Activated CD8-positive, alpha-beta memory T cell treated with anti-CD3 and anti-CD28 coated beads, Interleukin-2, amount 10 ng/mL, durations not matched to agents 7 days and 5 days (primary cell): ENCODE measurements at places on chromosomes 2 and 18.
A peak's percentile ranks its signal among the peaks of the same experiment; 100 is the strongest.

GRCh38 chr2:217652761-217653639 is 349.8 kb downstream of the TNS1 start:
- no peak for DNase-seq
- no peak overlapping the region for H3K27ac ChIP-seq
- H3K4me3 ChIP-seq: no peak overlapping the region
- H3K27me3 ChIP-seq: no peaks in the 10 kb centered on the region
- no peaks in the 10 kb centered on the region for H3K36me3 ChIP-seq

DNA sequence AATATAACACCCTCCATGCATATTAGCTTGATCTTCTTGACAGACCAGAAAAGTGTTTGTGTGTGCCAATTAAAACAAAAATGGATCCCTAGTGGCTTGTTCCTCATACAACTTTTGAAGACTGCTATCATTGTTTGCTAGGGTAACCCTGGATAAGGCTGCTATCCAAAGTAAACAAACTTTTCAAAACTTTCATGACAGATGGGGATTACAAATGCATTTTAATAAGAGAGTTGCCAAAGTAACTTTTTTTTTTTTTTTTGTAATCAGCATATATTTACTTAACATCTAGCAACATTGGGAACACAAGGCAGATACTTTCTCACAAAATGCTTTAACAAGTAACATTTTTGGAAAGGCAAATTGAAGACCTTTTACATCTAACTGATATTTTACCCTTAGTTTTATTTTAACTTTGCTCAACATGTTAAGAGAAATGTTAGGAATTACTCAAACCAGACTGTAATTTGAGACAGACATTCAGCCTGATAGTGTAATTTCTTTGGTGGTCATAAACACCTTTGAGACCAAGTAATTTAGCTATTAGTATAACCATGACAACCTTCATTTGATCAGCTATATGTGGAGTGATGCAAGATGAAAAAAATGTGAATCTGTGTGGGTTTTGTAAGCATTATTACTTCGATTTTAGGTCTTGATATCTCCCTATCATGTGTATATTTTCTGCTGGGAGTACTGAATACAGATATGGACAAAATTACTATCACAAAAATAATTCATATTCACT is 300.9 kb downstream of the ARHGAP15 start:
- H3K4me1 ChIP-seq: peaks cover 16% of the 10 kb centered on the region
- no peak for DNase-seq
- no peaks in the 10 kb centered on the region for H3K27me3 ChIP-seq
- H3K27ac ChIP-seq: no peak overlapping the region
- H3K36me3 ChIP-seq: peaks cover 15% of the 10 kb centered on the region

- H3K4me1 ChIP-seq: peaks cover 37% of the 10 kb centered on the region
- H3K4me3 ChIP-seq: no peak overlapping the region
- H3K27me3 ChIP-seq: no peaks in the 10 kb centered on the region
- H3K27ac ChIP-seq: no peak overlapping the region
- DNase-seq: no peak
These were observed 21.0 kb downstream of the PAX8 start for GRCh38 chr2:113257516-113258264.

- H3K36me3 ChIP-seq: peaks cover 4% of the 10 kb centered on the region
- no peak for DNase-seq
- peaks cover 27% of the 10 kb centered on the region for H3K4me1 ChIP-seq
- H3K27me3 ChIP-seq: peaks cover 4% of the 10 kb centered on the region
- no peak overlapping the region for H3K27ac ChIP-seq
These were observed 14.0 kb upstream of the MAPRE2 start for GRCh38 chr18:35027206-35027605.

- no peaks in the 10 kb centered on the region for H3K36me3 ChIP-seq
- H3K4me1 ChIP-seq: no peaks in the 10 kb centered on the region
- H3K4me3 ChIP-seq: no peak overlapping the region
These were observed 326.3 kb downstream of the CDH7 start for GRCh38 chr18:66077066-66077465.

DNA sequence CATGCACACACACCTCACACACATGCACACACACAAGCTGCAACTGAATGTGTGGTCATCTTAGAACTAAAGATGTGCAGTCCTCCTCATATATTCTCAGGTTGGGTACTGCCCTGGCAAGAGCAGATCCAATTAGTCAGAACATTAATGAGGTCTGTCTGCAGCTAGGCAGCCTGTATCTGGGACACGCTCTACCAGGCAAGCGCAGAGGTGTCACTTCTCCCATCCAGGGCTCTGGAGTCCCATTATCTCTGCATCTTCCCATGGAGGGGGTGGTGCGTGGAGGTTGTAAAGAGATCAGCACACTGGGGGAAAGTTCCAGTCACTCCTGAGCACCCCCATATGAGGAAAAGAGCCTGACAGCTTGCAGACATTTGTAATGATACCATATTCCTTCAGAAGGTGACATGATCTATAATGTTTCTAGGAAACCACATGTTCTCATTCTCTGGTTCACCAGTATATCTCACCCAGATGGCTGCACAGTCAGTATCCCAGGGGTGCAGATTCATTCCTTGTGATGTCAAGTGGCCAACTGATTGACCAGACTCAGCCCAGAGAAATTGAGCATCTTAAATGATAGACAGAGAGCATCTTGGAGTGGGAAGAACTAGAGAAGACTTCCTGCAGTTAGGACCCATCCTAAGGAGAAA is 95.4 kb downstream of the RTN4 start:
- H3K27ac ChIP-seq: no peak overlapping the region
- H3K36me3 ChIP-seq: no peaks in the 10 kb centered on the region
- no peaks in the 10 kb centered on the region for H3K27me3 ChIP-seq

DNA sequence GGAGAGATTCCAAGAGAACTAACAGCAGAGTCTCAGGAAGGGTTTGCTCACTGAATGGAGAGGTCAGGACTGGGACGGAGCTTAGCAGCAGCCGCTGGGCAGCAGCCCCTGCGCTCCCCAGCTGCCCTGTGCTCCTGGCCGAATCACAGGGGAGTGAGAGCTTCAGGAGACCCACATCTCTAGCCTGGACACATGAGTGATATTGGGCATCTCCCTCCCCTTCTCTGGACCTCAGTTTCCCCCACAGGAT is 511 bp downstream of the MATN3 start:
- H3K36me3 ChIP-seq: no peaks in the 10 kb centered on the region
- H3K4me1 ChIP-seq: peaks cover 8% of the 10 kb centered on the region
- no peak for DNase-seq

- H3K27ac ChIP-seq: peak overlapping the region; percentile 4
- H3K4me1 ChIP-seq: peaks cover 15% of the 10 kb centered on the region
- H3K27me3 ChIP-seq: no peaks in the 10 kb centered on the region
These were observed 42.4 kb downstream of the SLC14A2 start for GRCh38 chr18:45657357-45658335.

DNA sequence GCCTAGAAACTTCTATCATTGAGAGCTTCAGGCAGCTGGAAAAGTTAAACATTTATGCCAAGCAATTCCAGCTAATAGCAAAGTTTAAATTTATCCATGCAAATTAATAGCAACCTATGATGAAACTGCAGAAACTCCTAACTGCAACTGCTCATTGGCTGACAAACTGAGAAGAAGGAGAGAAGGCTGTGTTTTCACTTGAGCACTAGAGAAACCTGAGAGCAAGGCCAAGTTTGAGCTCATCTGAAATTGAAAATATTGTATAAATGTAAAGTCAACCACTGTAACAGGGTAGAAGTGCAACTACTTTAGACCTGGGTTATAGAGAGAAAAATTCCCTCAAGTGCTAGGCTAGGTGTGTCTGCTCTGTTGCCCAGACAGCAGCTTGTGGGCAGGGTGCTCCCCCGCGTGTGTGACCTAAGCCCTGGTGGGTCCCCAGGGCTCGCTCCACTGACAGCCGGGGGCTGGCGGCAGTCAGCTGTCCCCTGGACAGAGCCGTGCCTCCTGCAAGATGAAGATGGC is 50.2 kb downstream of the CABYR start:
- no peaks in the 10 kb centered on the region for H3K4me1 ChIP-seq
- no peak overlapping the region for H3K27ac ChIP-seq
- no peak for DNase-seq
- H3K36me3 ChIP-seq: no peaks in the 10 kb centered on the region
- peaks cover 49% of the 10 kb centered on the region for H3K27me3 ChIP-seq

GRCh38 chr2:11655495-11655894 is 14.5 kb downstream of the NTSR2 start:
- H3K4me3 ChIP-seq: no peak overlapping the region
- H3K27me3 ChIP-seq: peaks cover 3% of the 10 kb centered on the region
- no peaks in the 10 kb centered on the region for H3K4me1 ChIP-seq
- no peak overlapping the region for H3K27ac ChIP-seq
- H3K36me3 ChIP-seq: no peaks in the 10 kb centered on the region

DNA sequence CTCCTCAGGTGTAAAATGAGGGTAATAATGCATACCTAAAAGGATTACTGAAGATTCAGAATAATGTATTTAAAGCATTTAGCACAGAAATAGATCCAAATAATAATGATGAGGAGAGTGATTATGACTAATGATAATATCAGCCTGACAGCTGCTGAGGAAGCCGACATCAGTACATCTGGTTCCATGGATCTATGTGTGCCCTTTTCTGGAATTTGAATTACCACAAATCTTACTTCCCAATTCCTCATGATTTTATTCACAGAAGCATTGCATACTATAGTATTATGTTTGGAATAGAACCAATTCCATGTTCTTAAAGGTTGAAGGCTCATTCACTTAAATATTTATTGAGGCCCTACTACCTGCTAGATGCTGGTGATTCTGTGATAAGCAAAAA is 248.9 kb upstream of the THUMPD2 start:
- no peak overlapping the region for H3K27ac ChIP-seq
- H3K4me3 ChIP-seq: no peak overlapping the region
- DNase-seq: no peak
- H3K36me3 ChIP-seq: no peaks in the 10 kb centered on the region

- H3K4me3 ChIP-seq: peak overlapping the region; percentile 70
- H3K27ac ChIP-seq: peak overlapping the region; percentile 72
- DNase-seq: peak; percentile 43
- H3K4me1 ChIP-seq: peaks cover 7% of the 10 kb centered on the region
- H3K36me3 ChIP-seq: peaks cover 4% of the 10 kb centered on the region
These were observed 110.5 kb downstream of the TCF4 start for GRCh38 chr18:55477499-55477859.

GRCh38 chr2:234674781-234675201 is 177.9 kb upstream of the ARL4C start:
- DNase-seq: no peak
- H3K36me3 ChIP-seq: no peaks in the 10 kb centered on the region
- H3K27ac ChIP-seq: no peak overlapping the region
- H3K4me1 ChIP-seq: no peaks in the 10 kb centered on the region

GRCh38 chr2:238684362-238685326 is 163.2 kb upstream of the TWIST2 start:
- no peaks in the 10 kb centered on the region for H3K4me1 ChIP-seq
- H3K36me3 ChIP-seq: no peaks in the 10 kb centered on the region
- no peak overlapping the region for H3K27ac ChIP-seq
- H3K27me3 ChIP-seq: peaks cover 20% of the 10 kb centered on the region
- H3K4me3 ChIP-seq: no peak overlapping the region
- no peak for DNase-seq

- peaks cover 39% of the 10 kb centered on the region for H3K4me1 ChIP-seq
- peak overlapping the region; percentile 97 for H3K4me3 ChIP-seq
- H3K27ac ChIP-seq: peak overlapping the region; percentile 94
- H3K27me3 ChIP-seq: no peaks in the 10 kb centered on the region
- DNase-seq: peak; percentile 53
- peaks cover 27% of the 10 kb centered on the region for H3K36me3 ChIP-seq
These were observed 621 bp downstream of the TXNL1 start for GRCh38 chr18:56637711-56638231.

GRCh38 chr2:105936954-105937353 is 192.2 kb downstream of the NCK2 start:
- H3K4me3 ChIP-seq: no peak overlapping the region
- no peaks in the 10 kb centered on the region for H3K27me3 ChIP-seq
- no peak for DNase-seq
- H3K36me3 ChIP-seq: peaks cover 12% of the 10 kb centered on the region
- no peak overlapping the region for H3K27ac ChIP-seq

GRCh38 chr2:40497251-40497859 is 45.5 kb upstream of the SLC8A1 start:
- H3K4me3 ChIP-seq: no peak overlapping the region
- H3K27ac ChIP-seq: no peak overlapping the region
- no peaks in the 10 kb centered on the region for H3K27me3 ChIP-seq
- no peaks in the 10 kb centered on the region for H3K36me3 ChIP-seq
- no peaks in the 10 kb centered on the region for H3K4me1 ChIP-seq
- no peak for DNase-seq

- peak overlapping the region; percentile 79 for H3K27ac ChIP-seq
- peak overlapping the region; percentile 53 for H3K4me3 ChIP-seq
- peaks cover 32% of the 10 kb centered on the region for H3K4me1 ChIP-seq
- peak; percentile 67 for DNase-seq
These were observed 7.4 kb upstream of the MOB1A start for GRCh38 chr2:74186038-74186437.

GRCh38 chr2:191486584-191487320 is 191.2 kb upstream of the NABP1 start:
- H3K27me3 ChIP-seq: peaks cover 9% of the 10 kb centered on the region
- no peak overlapping the region for H3K4me3 ChIP-seq
- no peak overlapping the region for H3K27ac ChIP-seq

DNA sequence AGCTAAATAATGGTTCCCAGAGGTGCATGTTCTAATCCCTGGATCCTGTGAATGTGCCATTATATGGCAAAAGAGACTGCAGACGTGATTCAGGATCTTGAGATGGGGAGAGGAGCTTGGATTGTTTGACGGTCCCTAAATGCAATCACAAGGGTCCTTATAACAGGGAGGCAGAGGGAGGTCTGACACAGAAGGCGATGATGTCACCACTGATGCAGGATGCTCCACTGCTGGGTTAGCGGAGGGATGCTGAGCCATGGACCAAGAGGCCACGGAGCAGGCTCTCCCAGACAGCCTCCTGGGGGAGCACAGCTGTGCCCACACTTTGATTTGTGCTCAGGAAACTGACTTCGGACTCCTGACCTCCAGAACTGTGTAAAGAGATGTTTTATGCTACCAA is 156.2 kb downstream of the UXS1 start:
- H3K27ac ChIP-seq: no peak overlapping the region
- DNase-seq: no peak
- peaks cover 2% of the 10 kb centered on the region for H3K4me1 ChIP-seq
- peaks cover 2% of the 10 kb centered on the region for H3K27me3 ChIP-seq
- H3K36me3 ChIP-seq: no peaks in the 10 kb centered on the region

- H3K36me3 ChIP-seq: no peaks in the 10 kb centered on the region
- H3K4me1 ChIP-seq: no peaks in the 10 kb centered on the region
- H3K4me3 ChIP-seq: no peak overlapping the region
- no peaks in the 10 kb centered on the region for H3K27me3 ChIP-seq
- no peak for DNase-seq
These were observed 1615.3 kb upstream of the ZEB2 start for GRCh38 chr2:146135245-146135644.

DNA sequence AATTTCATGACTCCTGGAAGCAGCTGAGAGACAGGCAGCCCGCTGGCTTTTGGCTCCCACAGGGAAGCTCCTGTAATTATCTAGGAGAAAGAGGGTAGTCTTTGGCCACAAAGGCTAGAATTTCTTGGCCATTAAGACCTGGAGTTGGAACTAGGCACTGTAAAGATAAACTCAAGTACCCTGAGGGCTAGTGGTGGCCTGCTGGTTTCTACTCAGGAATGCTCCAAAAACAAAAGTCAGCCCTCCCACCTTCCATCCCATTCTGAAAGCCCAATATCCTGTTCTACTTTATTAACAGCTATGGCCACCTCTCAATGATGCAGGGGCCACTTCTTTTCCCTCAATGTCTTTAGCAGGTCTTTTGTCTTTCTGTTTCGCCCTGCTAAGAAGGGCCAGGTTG is 34.0 kb upstream of the CYP26B1 start:
- no peaks in the 10 kb centered on the region for H3K4me1 ChIP-seq
- no peaks in the 10 kb centered on the region for H3K27me3 ChIP-seq
- no peak overlapping the region for H3K4me3 ChIP-seq
- no peak for DNase-seq
- H3K36me3 ChIP-seq: peaks cover 2% of the 10 kb centered on the region

- peaks cover 2% of the 10 kb centered on the region for H3K27me3 ChIP-seq
- no peak overlapping the region for H3K27ac ChIP-seq
- no peak for DNase-seq
- peaks cover 17% of the 10 kb centered on the region for H3K36me3 ChIP-seq
These were observed 12.6 kb downstream of the NT5DC4 start for GRCh38 chr2:112733456-112733855.
